ENCODE measurements at places on chromosomes 5 and 9.

GRCh38 chr9:3214741-3215140, 311.1 kb downstream of the RFX3 start:
- no peak for DNase-seq

DNA sequence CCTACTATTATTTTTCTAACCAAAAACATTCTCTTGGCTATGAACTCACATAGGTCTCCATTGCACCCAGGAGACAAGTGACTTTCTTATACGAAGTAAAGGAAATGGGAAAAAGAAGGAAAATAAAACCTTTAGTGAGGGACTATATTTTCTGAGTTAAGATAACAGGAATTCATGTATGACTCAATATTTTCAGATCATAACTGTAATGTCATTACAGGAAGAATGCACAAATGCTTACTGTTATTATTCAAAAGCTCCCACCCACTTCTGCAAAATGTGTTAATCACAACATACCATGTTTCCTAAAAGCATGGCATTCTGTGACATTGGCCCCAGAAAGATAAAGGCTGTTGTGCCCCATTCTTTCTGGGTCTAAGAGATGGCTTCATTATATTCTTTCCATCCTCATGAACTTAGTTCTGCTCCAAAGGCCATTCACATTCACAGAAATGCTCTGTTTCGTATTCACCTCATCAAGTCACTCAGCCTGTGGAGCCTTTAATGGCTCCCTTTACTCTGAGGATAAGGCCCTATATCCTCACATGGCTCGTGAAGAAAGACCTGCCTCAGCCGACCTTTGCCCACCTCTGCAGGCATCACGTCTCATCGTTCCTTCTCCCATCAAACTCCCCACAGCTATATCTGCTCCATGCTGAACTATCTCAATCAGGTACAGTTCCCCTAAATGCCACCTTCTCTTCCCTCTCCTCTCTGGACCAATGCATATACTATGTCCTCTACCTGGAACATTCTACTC, 77.0 kb downstream of the ABCA1 start:
- no peak for DNase-seq

DNA sequence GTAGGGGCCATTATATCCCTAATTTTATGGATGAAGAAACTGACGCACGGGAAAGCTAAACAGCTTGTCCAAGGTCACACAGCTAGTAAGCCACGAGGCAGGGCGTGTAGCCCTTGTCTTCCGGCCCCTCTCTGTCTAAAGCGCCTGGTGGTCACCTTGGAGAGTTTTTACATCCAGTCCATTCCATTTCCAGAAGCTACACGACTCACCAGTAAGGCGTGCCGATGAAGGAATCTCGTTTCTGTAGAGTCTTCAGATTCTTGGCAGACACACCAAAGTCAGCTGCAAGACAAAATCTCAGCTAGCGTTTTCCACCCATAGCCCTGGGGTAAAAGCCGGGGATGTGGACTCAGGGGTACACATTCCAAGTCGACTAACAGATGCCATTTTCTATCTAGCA, 80.5 kb downstream of the STK10 start:
- no peak for DNase-seq

GRCh38 chr5:105288946-105289345, 1726.4 kb upstream of the NUDT12 start:
- DNase-seq: no peak

- peak; percentile 84 for DNase-seq
Measured at GRCh38 chr5:178312880-178313282, 80.3 kb upstream of the PHYKPL start.

DNA sequence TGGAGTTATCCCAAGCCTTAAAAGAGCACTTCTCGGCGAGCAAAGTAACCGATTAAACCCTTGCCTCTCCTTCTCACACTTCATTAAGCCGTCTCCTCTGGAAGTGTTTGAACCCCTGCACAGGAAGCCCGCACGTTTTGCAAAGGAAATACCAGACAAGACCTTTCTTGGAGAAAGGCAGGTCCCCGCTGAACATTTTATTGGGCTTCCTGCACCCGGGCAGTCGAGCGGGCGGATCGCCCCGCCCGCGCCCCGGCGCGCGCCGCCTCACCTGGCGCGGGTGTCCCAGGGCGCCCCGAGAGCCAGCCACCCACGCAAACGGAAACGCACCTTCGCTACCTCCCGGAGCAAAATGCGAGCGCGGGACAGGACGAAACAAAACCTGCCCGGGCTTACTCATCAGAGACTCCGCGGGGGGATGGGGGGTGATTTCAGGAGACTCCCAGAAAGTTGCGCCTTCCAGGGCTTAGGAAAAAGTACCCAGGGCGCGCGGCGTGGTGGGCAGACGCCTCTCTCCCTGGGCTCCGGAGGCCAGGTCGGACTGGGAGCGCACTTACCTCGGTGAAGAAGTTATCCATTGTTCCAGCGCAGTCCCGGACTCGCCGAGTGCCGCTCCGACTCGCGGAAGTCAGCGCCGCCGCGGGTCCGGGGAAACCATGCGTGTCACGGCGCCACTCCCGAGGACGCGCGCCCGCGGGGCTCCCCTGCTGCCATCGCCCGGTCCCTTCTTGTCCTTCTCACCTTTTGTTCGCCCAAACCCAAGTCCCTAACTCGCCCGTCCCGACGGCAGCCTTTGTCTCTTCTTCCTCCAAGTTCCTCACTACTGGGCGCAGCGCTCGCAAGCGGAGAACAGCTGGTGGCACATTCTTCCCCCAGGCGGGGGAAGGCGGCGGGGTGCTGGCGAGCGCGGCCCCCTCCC, 598 bp downstream of the MYO10 start:
- peak; percentile 86 for DNase-seq

DNA sequence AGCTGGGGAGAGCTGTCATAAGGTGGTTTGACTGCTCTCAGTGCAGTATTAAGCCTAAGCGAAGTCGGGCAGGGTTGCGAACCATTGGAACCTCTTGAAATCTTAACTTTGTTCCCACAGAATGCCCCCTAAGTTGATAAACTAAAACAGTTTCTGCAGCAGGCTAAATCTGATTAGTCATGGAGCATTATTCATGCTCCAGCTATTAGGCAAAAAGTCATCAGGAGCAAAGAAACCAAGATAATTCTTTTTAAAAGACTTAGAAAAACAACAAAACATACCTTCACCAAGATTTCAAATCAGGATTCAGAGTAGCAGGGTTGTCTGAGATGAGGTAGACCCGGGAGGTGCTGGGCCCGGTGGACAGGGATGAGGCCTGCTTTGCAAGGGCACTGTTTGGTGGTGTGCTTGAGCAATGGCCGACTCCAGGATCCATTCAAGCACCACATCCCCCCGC, 69.9 kb upstream of the PLPP1 start:
- no peak for DNase-seq

GRCh38 chr9:125681086-125681622, 25.9 kb downstream of the MAPKAP1 start:
- DNase-seq: no peak

DNA sequence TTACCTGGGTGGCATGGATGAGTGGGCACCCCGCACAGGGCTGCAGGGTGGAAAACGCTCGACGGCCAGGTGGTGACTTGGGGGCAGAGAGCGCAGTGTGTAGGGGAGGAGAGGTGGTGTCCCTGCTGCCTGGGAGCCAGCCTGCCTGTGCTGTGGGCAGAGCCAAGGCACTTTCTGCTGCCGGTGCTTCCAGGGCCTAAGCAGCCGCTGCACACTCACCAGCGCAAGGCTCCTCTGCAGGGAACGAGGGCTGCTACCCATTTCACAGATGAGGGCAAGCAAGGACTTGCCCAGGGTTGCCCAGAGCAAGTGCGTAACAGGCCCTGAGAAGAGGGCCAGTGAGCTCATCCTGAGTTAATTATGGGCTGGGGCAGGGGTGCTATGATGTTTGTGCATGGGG, 62.5 kb downstream of the CRB2 start:
- DNase-seq: peak; percentile 6

DNA sequence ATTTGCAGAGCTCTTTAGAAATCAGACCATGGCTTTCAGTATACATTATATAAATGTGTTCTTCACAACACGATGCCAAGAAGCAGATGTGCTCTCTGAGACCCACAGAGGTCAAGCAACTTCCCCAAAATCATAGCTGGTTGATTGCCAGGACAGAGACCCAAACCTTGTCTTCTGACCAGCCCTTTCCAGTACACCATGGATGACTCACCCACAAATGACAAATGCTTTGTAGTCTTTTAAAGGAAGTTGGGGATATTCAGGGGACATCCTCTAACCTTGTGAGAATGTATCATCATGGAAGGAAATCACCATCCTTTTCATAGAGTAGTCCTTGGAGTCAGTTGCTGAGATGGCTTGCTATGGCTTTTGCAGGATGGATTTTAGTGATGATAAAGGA, 30.1 kb downstream of the ZNF462 start:
- no peak for DNase-seq

- DNase-seq: no peak
Measured at GRCh38 chr5:78519198-78519941, 129.2 kb downstream of the LHFPL2 start.
